ENCODE measurements at places on chromosomes 12 and 14.

GRCh38 chr12:34400986-34401658 is 378.8 kb downstream of the ALG10 start:
- no peak for DNase-seq

DNA sequence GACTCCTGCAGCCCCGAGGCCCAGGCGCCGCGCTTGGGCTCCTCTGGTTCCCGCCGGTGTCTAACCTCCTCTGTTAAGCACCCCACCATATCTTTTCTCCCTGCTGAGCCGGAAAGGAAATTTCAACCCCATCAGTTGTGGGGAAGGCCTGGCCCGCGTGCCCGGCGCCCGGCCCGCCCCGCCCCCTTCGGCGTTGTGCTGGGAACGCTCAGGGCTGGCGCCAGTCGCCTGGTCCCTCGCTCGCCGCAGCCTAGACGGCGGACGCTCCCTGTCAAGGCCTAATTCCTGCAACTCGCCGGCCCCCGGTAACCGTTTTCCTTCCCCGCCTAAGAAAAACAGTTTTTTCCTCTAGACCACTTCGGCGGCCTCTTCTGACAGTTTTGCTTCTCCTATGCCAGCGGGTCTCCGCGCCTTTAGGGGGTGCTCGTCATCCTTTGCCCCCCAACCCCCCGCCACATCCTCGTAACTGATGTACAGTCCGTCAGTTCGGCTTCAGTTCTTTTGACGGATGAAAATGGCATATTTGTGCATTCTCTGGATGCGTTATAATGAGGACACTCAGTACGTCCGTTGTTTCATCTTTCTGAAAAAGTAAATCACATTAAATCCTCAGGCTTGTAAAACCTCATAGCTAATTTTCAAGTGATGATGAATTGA is 506 bp upstream of the NAP1L1 start:
- no peak for DNase-seq

GRCh38 chr14:34450542-34450915 is 11.5 kb downstream of the SPTSSA start:
- no peak for DNase-seq

GRCh38 chr14:99649219-99649618 is 4.3 kb downstream of the HHIPL1 start:
- DNase-seq: no peak

- DNase-seq: no peak
Measured at GRCh38 chr14:96889091-96889490, 91.9 kb downstream of the VRK1 start.

- no peak for DNase-seq
Measured at GRCh38 chr12:31843398-31844095, 114.7 kb upstream of the AMN1 start.

DNA sequence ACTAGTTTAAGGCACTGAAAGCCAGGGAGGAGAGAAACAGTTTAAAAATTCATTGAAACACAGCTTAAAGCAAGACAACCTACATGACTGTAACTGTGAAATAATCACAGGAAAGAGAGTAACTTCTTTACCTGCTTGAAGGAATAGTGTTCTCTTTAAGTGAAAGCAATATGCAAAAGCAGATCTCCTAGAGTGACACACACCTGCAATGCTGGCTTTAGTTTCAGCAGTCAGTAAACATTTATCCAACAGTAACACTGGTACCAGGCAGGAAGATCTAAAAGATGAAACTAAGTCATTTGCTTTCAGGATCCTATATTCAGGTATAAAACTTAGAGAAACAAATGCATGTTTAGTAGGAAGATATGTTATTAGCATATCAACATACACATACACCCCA is 85.3 kb upstream of the PPM1H start:
- no peak for DNase-seq

- no peak for DNase-seq
Measured at GRCh38 chr12:14756334-14757143, 46.7 kb downstream of the WBP11 start.

- no peak for DNase-seq
Measured at GRCh38 chr12:118603610-118604361, 227.4 kb downstream of the SUDS3 start.

DNA sequence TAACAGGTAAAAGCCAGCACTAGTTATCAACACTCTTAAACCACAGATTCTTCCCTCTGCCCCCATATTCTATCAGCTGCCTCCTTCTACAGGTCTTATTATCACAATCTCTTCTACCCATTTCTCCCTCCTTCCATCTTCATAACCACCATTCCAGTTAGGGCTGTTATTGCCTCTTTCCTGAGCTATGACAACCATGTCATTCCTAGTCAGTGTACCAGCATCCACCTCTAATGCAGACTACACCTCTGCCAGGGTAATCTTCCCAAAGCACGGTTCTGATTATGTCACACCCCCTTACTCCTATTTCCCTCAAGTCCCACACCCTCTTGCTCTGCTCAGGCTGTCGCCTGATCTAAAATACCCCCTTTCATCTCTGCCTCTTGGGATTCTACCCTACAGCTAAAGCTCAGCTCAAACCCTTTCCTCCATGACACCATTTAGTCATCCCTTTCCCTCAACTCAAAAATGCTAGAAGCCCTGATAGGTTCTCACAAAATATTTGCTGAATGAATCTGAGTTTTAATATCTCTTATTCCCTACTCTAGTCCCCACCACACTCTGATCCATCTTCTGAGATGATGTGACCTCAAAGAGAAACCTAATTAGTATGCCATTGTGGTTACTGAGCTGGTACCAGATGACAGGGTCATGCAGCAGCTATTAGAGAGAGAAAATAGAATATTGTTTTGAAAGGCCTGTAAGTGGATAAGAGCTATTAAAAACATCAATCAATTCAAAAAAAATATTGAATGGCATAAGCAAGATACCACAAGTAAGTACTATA is 11.7 kb downstream of the RACGAP1 start:
- DNase-seq: no peak

GRCh38 chr14:20905676-20906075 is 14.5 kb downstream of the RNASE3 start:
- DNase-seq: no peak

DNA sequence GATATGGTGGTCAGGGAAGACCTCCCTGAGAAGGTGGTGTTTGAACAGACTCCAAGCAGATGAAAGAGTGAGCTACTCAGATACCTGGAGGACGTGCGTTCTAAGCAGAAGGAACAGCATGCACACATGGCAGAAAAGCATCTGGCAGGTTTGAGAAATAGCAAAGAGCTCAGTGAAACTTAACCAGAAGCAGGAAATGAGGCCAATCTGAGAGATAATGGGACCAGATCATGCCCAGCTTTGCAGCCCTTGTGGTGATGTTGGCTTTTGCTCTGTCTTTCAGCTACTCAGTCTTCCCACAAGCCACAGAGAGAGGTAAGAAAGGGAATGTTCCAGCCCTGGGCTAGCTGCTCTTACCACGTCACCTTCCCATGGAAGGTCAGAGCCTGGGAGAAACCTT is 176.3 kb upstream of the GSC start:
- no peak for DNase-seq

DNA sequence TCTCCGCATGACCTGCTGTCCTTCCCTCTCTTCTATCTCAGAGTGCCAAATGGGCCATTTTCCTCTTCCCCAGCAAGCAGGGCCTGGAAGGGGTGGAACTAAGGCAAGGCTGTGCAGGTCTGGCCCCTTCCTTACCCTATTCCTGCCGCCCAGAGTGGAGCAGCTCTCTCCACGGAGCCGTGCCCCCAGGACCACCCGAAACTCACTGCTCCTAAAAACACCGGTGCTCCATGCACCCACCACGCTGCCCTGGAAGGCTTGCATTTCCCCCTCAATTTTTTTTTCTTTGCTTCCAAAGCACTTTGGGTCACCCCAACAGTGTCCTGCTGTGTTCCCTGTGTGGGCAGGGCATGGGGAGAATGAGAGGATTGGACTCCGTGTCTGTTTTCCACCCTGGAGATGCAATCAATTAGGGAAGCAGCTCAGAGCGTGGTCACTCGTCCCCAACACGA is 48.5 kb upstream of the MEG3 start:
- no peak for DNase-seq

DNA sequence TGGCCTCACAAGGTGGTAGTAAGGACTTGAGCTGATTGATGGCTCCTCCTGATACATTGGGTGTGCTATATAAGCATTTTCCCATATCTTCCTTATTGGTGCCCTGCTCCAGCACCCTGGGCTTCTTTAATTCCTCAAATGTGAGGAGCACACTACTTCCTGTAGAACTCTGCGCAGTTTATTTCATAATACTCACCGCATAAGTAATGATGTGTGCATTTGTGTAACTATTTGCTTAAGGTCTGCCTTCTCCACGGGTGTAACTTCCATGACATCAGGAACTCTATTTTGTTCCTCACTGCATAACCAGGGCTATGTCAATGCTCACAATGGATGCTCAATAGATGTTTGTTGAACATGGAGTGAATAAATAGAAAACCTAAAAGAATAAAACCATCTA is 392.2 kb downstream of the SEC23A start:
- DNase-seq: no peak

DNA sequence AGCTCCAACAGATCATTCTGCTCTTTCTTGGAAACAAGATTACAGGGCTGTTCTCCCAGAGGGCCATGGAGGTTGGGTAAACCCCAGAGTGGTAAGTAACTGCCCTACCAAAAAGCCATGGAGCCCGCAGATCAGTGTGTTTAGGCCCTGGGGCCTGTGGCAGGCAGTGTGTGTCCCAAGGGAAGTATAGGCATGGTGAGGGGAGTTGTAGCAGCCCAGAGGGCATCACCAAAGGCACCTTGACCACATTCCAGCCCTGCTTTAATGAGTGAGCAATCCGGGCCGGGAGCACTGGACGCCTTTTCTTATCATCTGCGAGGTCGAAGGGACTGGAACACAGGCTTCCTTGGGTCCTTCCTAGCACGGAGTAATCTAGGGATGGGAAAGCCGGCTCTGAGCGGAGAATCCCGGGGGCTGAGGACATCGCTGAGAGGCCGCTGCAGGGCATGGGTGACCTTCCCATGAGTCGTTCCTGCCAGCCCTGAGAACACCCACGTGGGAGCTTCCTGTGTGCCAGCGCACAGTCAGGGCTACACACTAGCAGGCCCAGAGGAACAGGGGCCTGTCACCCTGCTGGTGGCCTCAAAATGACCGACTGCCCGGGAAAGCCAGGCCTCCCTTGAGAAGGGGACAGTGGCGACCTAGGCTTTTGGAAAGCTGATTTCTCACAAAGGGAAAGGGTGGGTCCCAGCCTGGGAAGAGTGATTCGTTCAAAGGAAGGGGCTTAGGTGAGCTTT is 91.3 kb downstream of the NINJ2 start:
- no peak for DNase-seq

DNA sequence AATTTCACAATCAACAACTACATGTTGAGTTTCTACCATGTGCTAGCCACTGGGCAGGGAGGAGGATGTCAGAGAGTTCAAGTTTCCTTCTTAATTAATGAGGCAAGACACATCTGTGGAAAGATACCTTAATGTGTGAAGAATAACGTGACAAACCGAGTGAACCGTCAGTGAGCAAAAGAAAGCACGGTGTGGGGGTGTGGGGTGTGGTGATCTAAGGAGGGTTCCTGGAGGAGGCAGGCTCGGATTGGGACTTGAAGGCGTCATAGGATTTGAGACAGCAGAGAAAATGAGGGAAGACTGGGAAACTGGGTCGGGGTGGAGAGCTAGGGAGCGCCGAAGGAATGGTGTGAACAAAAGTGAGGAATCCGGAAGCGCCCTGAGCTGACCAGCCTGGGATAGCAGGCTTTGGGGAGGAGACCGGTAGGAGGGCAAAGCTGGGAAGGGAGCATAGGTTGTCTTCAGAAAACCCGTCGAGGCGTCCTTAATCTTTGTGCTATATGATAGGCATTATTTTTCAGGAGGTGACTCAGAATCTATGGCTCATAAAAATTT is 22.3 kb downstream of the GALNT8 start:
- no peak for DNase-seq

- no peak for DNase-seq
Measured at GRCh38 chr12:127912035-127912665, 354.8 kb upstream of the TMEM132C start.

DNA sequence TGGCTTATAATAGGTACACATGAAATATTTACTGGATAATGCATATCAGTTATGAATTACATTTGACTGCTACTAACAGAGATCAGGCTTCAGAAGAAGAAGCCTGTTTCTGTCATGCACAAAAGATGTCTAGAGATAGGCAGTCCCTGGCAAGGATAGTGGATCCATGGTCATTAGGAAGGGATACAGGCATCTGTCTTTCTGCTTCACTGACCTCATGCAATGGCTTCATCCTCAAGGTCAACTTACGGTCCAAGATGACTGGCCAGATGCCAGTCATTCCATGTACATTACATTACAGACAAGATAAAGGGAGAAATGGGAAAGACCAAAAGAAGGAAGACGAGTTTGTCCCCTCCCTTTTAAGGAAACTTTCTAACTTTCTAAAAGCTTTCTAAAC is 94.0 kb downstream of the NUAK1 start:
- no peak for DNase-seq

- no peak for DNase-seq
Measured at GRCh38 chr12:105324704-105325103, 5.8 kb upstream of the C12orf75 start.

GRCh38 chr14:103122947-103123633 is at the start of gene TNFAIP2:
TNFAIP2 (plus strand) TSS chr14:103123461; CDS start chr14:103126458, 2,997 bp downstream.
- no peak for DNase-seq

- no peak for DNase-seq
Measured at GRCh38 chr12:78241446-78241845, 410.8 kb downstream of the NAV3 start.

GRCh38 chr12:38154096-38155019 is 162.2 kb upstream of the ALG10B start:
- no peak for DNase-seq

DNA sequence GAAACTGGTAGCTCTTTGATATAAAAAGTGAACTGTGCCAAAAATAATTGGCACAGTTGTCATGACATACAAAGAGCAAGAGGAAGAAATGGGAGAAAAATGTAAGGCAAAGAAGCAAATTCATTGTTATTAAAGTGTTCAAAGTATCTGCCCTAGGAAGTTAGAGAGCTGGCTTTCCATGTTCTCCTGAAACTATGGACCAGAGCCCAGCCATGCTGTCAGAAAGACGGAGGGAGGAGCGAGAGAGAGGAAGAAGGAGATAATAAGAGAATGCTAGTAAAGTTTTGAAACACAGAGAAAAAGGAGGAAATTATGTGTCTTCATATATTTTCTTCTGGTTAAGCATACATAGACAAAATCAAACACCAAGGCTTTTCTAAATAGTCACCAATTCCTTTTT is 78.1 kb upstream of the PELI2 start:
- no peak for DNase-seq

DNA sequence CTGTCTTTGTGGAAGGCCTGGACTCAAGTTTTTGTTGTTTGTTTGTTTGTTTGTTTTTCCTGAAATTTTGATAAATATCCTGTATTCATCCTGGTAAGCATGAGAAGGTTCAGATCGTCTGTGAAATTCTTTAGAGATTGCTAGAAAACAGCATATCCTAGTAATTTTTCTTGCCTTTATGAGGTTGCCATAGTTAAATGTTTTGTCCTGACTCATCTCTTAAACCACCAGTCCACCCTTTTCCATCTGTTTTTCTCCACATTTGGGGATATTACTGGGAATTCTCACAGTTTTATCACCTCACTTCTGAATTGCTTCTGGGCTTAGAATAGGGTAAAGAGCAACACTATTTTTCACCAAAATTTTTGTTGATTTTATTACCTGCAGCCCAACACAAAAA is 248.3 kb downstream of the FBXL14 start:
- no peak for DNase-seq
